Activated B cell treated with CpG ODN at 0.5 μM for 24 hours (primary cell): ENCODE measurements at places on chromosomes 1 and 21.
A peak's percentile ranks its signal among the peaks of the same experiment; 100 is the strongest.

GRCh38 chr1:12603224-12603623 lies 14.8 kb downstream of the DHRS3 start:
- peaks cover 2% of the 10 kb centered on the region for H3K27me3 ChIP-seq
- H3K36me3 ChIP-seq = no peaks in the 10 kb centered on the region
- H3K4me3 ChIP-seq = no peak overlapping the region

GRCh38 chr1:14790982-14791381 lies 192.5 kb downstream of the KAZN start:
- no peak overlapping the region for H3K27ac ChIP-seq
- H3K27me3 ChIP-seq = no peaks in the 10 kb centered on the region
- no peak overlapping the region for H3K4me3 ChIP-seq
- no peak for DNase-seq
- no peaks in the 10 kb centered on the region for H3K4me1 ChIP-seq

GRCh38 chr21:45208627-45208951 lies 79.1 kb downstream of the POFUT2 start:
- H3K27ac ChIP-seq = no peak overlapping the region
- H3K4me3 ChIP-seq = no peak overlapping the region
- H3K27me3 ChIP-seq = no peaks in the 10 kb centered on the region
- H3K4me1 ChIP-seq = peaks cover 37% of the 10 kb centered on the region
- H3K36me3 ChIP-seq = peaks cover 61% of the 10 kb centered on the region

DNA sequence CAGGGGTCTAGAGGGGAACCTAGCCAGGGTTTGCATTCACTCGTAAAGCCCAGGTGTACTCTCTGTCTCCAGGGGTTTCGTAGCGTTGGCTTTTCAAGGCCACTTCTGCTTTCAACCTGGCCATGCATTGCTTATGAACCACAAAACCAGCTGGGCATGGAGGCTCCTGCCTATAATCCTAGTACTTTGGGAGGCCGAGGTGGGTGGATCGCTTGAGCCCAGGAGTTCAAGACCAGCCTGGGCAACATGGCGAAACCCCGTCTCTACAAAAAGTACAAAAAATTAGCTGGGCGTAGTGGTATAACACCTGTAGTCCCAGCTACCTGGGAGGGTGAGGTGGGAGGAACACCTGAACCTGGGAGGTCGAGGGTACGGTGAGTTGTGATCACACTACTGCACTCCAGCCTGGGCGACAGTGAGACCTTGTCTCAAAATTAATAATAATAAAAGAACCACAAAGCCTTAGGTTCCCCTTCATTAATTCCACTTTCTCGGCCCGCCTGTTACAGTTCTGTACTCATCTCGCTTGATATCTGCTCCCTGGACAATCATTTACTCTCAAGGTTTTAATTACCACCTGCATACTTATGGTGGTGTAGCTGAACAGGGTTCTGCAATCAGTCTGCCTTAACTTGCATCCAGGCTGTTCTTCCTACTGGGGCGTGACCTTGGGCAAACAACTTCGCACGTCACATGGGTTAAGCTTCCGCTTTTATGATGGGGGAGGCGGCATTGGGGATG lies 6.1 kb downstream of the SLC16A4 start:
- H3K27ac ChIP-seq = peak overlapping the region; percentile 95
- DNase-seq = peak; percentile 59
- peak overlapping the region; percentile 55 for H3K4me3 ChIP-seq
- peaks cover 2% of the 10 kb centered on the region for H3K36me3 ChIP-seq
- peaks cover 95% of the 10 kb centered on the region for H3K4me1 ChIP-seq

DNA sequence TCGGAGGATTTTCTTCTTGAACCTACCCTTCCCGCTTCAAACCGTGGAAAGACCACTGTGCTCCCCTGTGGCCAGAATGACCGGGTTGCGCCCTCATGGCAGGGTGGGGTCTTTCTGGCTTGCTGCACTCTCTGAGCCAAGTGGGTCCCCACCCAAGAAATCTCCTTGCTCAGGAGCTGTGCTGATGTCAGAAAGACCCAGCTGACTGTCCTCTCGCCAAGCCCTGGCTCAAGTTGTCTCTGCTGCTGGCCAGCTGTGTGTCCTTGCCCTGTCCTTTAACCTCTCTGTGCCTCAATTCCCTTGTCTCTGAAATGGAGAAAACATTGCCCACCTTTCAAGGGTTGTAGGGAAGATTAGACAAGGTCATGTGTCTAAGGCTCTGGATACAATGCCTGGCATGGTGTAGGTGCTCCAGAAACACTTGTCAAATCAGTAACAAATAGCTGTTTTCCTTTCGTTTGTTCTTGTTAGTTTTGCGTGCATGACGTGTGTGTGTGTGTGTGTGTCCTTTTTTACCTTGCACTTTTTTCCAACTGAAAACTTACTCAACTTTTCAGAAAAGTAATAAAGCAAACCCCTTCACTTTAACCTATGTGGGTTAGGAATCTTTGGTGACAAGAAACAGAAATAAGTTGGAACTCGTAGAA lies 41.1 kb upstream of the RPL11 start:
- peaks cover 3% of the 10 kb centered on the region for H3K4me1 ChIP-seq
- H3K36me3 ChIP-seq = no peaks in the 10 kb centered on the region
- no peaks in the 10 kb centered on the region for H3K27me3 ChIP-seq
- H3K27ac ChIP-seq = no peak overlapping the region
- DNase-seq = no peak
- no peak overlapping the region for H3K4me3 ChIP-seq

GRCh38 chr21:35217504-35218060 lies 168.5 kb upstream of the RUNX1 start:
- H3K27ac ChIP-seq = no peak overlapping the region
- no peaks in the 10 kb centered on the region for H3K36me3 ChIP-seq
- no peak for DNase-seq
- no peak overlapping the region for H3K4me3 ChIP-seq
- no peaks in the 10 kb centered on the region for H3K27me3 ChIP-seq

DNA sequence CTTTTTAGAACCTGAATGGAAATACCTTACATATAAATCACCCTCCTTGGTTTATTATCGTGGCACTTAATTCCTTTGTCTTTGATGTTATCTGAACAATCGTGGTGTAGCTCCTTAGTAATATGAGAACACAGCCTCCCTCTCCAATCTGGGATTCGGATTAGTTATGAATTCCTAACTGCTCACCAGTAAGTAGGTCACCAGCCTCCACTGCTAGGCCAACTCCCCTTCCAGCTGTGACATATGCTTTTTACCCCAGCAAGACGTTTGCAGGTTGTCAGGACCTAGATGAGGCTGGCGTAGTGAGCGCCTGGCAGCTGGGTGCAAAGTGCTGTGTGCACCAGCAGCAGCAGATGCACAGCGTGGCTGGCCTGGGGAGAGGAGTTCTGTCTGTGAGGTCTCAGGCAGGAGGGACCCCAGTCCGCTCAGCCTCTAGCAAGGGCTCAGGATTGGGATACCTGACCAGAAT lies 38.2 kb downstream of the NTPCR start:
- H3K36me3 ChIP-seq = peaks cover 27% of the 10 kb centered on the region
- DNase-seq = no peak
- H3K4me1 ChIP-seq = no peaks in the 10 kb centered on the region
- H3K27ac ChIP-seq = no peak overlapping the region

GRCh38 chr1:202133496-202133895 lies 10.8 kb downstream of the GPR37L1 start:
- H3K4me3 ChIP-seq = no peak overlapping the region
- DNase-seq = no peak
- no peaks in the 10 kb centered on the region for H3K27me3 ChIP-seq
- peaks cover 63% of the 10 kb centered on the region for H3K36me3 ChIP-seq
- H3K27ac ChIP-seq = no peak overlapping the region
- no peaks in the 10 kb centered on the region for H3K4me1 ChIP-seq

DNA sequence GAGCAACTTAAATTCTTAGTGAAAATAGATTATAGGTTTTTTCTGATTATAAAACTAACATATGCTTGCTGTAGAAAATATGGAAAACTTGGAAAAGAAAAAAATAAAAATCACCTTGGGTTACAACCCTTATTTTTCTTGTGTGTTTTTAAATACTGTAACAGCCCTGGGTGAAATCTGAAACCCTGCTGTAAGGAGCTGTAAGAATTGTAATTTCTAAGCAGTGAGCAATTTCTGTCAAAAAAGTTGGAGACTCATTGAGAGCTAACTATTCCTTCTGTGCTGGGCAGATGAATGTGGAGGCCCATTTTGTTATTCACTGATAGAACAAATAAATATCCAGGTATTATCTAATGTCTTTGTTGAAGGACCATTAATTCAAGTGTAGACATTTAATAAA lies 42.6 kb downstream of the ADCY10 start:
- no peaks in the 10 kb centered on the region for H3K4me1 ChIP-seq
- no peak for DNase-seq
- H3K36me3 ChIP-seq = no peaks in the 10 kb centered on the region

- no peaks in the 10 kb centered on the region for H3K36me3 ChIP-seq
- no peaks in the 10 kb centered on the region for H3K4me1 ChIP-seq
- no peak overlapping the region for H3K4me3 ChIP-seq
- DNase-seq = no peak
Observed at GRCh38 chr1:43282220-43283195, 2.9 kb downstream of the C1orf210 start.

DNA sequence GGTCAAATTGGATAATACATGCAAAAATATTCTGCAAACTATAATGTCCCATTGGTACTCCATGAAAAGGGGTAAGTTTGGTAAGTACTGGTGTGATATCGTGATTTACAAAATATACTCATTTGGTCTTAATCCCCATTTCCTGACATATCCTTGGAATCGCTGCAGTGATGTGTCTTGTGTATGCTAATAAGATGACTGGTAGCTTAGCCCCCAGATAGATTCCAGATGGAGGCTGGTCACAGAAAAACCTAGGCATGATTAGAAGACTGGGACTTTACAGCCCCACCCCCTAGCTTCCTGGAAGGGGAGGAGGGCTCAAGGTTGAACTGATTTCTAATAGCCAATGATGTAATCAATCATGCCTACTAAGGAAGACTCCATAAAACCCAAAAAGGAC lies 3.0 kb downstream of the VAMP4 start:
- peaks cover 37% of the 10 kb centered on the region for H3K4me1 ChIP-seq
- H3K4me3 ChIP-seq = no peak overlapping the region
- H3K36me3 ChIP-seq = peaks cover 46% of the 10 kb centered on the region
- no peak for DNase-seq
- no peak overlapping the region for H3K27ac ChIP-seq

- H3K36me3 ChIP-seq = no peaks in the 10 kb centered on the region
- no peak overlapping the region for H3K27ac ChIP-seq
- H3K4me1 ChIP-seq = peaks cover 17% of the 10 kb centered on the region
- peaks cover 10% of the 10 kb centered on the region for H3K27me3 ChIP-seq
- no peak for DNase-seq
Observed at GRCh38 chr1:29695036-29695435, 458.7 kb downstream of the PTPRU start.

GRCh38 chr1:6435129-6435528 lies 10.6 kb downstream of the ESPN start:
- H3K4me3 ChIP-seq = no peak overlapping the region
- DNase-seq = no peak
- H3K27me3 ChIP-seq = peaks cover 42% of the 10 kb centered on the region

DNA sequence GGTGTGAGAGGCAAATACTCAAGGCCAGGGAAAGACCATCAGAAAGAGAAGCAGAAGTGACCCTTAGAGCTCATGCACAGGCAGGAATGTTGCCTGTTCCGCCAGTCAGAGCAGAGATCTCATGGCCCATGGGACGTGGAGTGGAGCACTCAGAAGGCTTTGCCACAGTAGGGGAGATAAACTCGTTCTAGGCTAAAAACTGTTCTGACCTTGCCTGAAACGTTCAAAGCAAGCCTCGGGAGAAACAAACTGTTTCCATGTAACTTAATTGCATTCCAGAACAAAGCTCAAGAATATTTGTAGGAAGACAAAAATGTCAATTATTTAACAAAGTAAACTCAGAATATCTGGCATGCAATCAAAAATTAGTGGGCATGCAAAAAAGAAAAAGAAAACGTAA lies 20.7 kb upstream of the SLC19A1 start:
- H3K4me3 ChIP-seq = no peak overlapping the region
- peaks cover 14% of the 10 kb centered on the region for H3K27me3 ChIP-seq
- H3K27ac ChIP-seq = no peak overlapping the region
- no peak for DNase-seq
- no peaks in the 10 kb centered on the region for H3K36me3 ChIP-seq

GRCh38 chr1:147341246-147341645 lies 98.8 kb downstream of the CHD1L start:
- no peaks in the 10 kb centered on the region for H3K36me3 ChIP-seq
- no peak for DNase-seq
- no peak overlapping the region for H3K27ac ChIP-seq
- H3K4me1 ChIP-seq = no peaks in the 10 kb centered on the region
- H3K27me3 ChIP-seq = peaks cover 32% of the 10 kb centered on the region

DNA sequence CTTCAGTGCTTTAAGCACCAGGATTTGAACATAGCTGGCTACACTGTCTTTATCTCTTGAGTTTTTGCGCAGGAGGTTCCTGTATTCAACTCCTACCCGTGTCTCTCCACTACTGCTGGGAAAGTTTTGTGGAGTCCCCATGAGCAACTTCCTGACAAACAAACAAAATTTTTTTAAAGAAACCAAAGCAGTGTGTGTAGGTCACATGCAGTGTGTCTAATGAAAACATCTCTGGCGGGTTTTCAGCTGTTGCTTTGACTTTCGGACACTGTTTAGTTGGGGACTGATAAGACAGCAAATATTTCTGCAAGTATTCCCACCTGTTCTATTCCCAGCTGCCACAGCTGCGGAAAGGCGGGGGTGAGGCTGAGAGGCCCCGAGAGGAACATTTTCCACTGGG lies 2.0 kb downstream of the PSEN2 start:
- peaks cover 11% of the 10 kb centered on the region for H3K36me3 ChIP-seq
- no peak overlapping the region for H3K4me3 ChIP-seq
- no peak overlapping the region for H3K27ac ChIP-seq
- no peak for DNase-seq

- peaks cover 93% of the 10 kb centered on the region for H3K36me3 ChIP-seq
- no peaks in the 10 kb centered on the region for H3K27me3 ChIP-seq
- peaks cover 99% of the 10 kb centered on the region for H3K4me1 ChIP-seq
- peak overlapping the region; percentile 10 for H3K27ac ChIP-seq
Observed at GRCh38 chr1:167641786-167642500, 11.9 kb downstream of the RCSD1 start.

DNA sequence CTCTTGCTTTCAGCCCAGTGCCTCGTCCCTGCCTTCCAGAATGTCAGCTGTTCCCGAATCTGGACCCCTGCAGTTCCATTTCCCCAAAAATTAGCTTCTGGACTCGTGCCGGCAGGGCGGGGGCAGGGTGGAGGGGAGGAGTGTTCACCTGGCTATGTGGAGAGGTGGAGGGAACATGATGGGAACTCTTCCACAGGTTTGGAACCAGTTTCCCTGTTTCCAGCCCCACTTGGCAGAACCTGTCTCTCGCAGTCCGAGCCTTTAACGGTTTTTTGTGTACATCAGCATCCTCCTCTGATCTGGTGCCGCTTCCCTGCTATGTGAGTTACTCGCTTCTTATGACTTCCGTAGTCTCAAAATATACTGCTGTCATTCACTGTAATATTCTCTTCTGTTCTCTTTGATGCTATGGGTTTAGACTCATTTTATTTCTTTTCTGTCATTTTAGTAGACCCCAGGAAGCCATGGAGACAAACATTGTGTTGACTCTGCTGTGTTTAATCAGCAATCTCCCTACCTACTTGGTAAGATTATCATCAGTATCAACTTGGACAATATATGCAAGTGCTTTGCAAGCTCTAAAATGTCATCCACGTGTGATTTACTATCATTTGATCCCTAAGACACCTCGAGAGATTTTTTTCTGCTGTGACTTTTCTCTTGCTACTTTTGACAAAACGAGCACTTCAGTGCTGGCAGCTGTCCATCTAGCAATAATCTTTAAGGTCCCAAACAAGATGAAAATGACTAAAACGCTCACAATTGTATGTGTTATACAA lies 33.3 kb upstream of the HNRNPU start:
- no peaks in the 10 kb centered on the region for H3K36me3 ChIP-seq
- no peak for DNase-seq
- H3K27ac ChIP-seq = no peak overlapping the region
- H3K4me1 ChIP-seq = no peaks in the 10 kb centered on the region
- H3K27me3 ChIP-seq = peaks cover 4% of the 10 kb centered on the region

GRCh38 chr1:201614262-201615015 lies 75.5 kb downstream of the NAV1 start:
- DNase-seq = no peak
- H3K4me3 ChIP-seq = no peak overlapping the region
- H3K36me3 ChIP-seq = no peaks in the 10 kb centered on the region
- no peak overlapping the region for H3K27ac ChIP-seq
- H3K4me1 ChIP-seq = no peaks in the 10 kb centered on the region
